ENCODE measurements at places on chromosomes 2 and 18.

DNA sequence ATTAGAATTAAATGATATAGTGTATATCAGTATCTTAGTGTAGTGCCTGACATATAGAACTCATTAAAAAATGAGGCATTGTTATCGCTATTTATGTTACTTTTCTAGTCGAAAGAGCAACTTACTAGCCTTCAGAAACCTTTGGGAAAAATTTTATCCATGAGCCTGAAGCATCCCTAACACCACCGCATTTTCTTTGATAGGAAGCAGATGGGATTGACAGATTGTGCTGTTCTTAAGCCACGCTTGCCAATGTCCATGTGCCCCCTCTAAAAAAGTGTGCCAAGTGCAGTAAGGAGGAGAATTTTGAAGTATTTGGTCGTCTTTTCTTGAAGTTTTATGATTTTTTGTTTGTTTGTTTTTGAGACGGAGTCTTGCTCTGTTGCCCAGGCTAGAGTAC, 29.1 kb downstream of the PPM1B start:
- DNase-seq = no peak

GRCh38 chr2:100936972-100937542, 65.0 kb upstream of the RPL31 start:
- no peak for DNase-seq

DNA sequence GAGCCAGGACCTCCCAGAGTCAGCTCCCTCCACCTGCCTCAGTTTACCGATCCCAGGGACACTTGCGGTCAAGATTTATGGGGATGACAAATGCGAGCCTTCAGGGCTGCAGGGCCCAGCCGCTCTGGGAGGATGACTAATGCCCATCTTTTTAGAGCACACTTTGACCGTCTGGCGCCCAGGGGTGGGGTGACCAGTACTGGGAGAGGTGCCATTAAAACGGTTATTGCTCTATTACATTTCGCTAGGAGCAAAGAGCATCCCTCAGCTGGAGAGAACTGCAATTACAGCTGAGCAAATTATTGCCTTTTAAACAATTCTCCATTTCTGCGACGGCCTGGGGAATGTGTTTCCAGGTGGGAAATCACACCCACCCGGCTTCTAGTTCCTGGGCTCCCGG, 42.6 kb upstream of the HPCAL1 start:
- DNase-seq = no peak

DNA sequence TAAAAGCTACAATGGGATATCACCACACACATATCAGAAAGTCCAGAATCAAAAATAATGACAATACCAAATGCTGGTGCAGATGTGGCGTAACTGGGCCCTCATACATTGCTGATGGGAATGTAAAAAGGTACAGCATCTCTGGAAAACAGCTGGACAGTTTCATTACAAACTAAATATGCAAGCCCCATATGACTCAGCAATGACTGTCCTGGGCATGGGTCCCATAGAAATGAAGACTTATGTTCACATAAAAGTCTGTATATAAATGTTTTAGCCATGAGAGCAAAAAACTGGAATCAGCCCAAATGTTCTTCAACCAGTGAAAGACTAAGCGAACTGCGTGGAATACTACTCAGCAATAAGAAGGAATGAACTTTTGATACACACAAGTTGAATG, 56.7 kb downstream of the ALPK2 start:
- no peak for DNase-seq

DNA sequence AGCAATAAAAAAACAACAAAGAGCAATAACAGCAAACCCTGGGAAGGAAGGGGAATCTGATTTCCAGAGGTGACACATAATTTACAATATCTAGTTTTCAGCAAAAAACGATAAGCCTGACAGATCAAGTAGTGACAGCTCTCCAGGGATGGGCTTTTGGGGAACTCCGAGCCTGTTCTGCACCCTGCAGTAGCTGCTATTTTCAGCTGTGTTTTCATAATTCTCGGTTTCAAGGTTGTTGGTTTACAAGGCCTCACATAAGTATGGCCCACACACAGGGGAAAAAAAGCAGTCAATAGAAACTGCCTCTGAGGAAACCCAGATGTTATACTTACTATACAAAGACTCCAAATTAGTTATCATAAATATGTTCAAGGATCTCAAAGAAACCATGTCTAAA, 67.7 kb upstream of the CTLA4 start:
- no peak for DNase-seq

GRCh38 chr2:137764646-137765045, 199.6 kb upstream of the HNMT start:
- DNase-seq = no peak

DNA sequence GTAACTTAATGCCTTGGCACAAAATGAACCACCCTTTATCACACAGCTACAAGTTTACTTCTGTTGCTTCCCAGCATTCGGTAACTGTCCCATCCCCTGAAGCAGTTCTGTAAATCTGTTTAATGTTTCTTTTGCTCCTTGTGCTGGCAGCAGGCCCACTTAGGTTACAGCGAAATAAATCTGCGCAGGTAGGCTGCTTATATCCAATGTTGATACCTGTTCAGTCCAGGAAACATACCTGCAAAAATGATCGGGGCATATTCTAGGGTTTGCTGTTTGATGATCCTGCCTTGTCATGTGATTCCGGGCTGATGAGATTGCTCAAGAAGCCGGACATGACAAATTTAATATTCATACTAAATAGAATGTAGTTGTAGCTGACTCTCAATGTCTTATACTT, 23.3 kb downstream of the PELI1 start:
- DNase-seq = no peak

GRCh38 chr2:43070676-43071502, 155.5 kb downstream of the ZFP36L2 start:
- no peak for DNase-seq

GRCh38 chr2:238523158-238524110, 96.7 kb downstream of the ASB1 start:
- DNase-seq = peak; percentile 22

DNA sequence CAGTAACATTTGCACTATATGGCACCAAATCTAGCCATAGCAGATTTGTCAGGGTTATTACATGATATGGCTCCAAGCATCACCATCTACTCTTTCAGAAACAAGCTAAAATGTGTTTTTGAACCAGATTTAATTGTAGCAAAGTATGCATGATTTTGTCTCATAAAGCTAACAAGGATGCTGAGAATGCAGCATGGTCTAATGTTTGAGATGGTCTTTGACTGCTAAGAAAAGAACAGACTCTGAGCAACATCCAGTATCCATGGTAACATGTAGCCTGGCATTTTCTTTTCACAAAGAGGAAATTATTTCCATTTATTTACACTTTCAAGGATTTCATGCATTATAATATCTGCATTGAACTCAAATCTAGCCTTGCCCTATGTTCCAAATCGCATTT, 206.5 kb downstream of the PDE1A start:
- no peak for DNase-seq

GRCh38 chr2:176793792-176794191, 418.8 kb upstream of the HNRNPA3 start:
- no peak for DNase-seq

GRCh38 chr18:79902640-79903039, 48.8 kb downstream of the SLC66A2 start:
- DNase-seq = no peak

GRCh38 chr2:20617892-20618467, 32.9 kb downstream of the HS1BP3 start:
- DNase-seq = no peak

- no peak for DNase-seq
Measured at GRCh38 chr2:14722904-14723570, 90.5 kb downstream of the LRATD1 start.

- no peak for DNase-seq
Measured at GRCh38 chr2:185274718-185275484, 463.7 kb upstream of the FSIP2 start.

- no peak for DNase-seq
Measured at GRCh38 chr18:3260995-3261372, 949 bp upstream of the MYL12B start.

- no peak for DNase-seq
Measured at GRCh38 chr2:162061021-162061420, 13.0 kb downstream of the DPP4 start.

GRCh38 chr18:21747764-21748693, 7.4 kb downstream of the MIB1 start:
- DNase-seq = no peak

DNA sequence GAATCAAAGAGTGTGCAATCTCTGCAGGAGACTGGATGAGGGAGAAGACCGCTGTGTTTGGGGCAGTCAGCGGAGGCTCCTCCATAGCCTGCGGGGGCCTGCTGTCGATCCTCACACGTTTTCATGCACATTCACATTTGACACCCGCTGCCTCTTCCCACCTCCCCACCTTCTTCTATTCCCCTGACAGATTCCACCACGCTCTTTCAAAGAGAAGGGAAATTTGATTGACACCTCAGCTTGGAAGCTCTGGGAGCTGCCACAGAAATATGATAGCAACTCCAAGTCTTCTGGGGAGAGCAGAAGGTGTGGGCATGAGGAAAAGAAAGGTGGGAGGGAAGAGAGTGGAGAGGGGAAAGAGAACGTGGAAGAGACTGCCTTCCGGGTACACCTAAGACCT, 87.5 kb downstream of the BOD1L2 start:
- no peak for DNase-seq

DNA sequence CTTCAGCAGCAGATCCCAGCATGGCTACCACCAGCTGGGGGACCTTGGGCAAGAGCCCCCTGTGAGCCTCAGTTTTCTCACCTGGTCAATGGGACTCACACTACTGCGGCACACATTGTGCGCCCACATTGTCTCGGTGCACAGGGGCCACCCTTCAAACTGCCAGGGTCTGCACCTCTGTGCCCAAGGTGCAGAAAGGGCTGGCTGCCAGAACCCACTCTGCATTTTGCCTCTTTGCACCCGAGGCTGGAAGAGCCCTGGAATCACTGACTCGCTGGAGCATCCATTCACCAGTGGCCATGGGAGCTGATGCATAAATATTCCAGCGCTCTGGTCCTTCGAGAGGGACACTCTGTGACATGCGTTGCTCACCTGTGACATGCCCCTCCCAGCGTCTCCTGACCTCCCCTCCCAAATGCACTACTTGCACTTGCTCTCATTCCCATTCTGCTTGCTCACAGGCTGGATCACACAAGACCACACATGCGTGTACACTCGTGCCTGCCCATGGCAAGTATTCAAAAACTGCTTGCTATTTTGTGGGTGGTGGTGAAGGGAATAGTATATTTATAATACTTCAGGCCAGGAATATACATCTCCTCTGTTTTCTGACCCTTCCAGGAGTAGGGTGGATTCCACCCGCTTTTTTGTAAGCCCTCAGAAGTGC, 18.8 kb upstream of the C1QL2 start:
- no peak for DNase-seq

DNA sequence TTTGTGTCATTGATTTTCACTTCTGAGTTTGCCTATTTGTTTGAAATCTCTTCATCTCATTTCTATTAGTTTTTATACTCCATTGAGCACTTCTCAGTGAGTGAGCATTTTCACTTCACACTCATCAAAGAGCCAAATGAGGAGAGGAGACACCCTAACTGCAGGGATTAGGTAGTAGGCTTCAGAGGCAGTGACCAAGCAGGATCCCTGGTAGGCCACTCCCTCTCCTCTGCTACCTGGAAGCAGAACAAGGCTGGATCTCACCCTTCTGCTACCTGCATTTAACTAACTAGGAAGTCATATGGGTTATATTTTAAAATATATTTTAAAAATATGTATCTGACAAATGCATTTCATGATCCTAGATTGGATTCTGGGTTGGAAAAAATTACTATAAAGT, 52.7 kb downstream of the SEMA4F start:
- DNase-seq = no peak

DNA sequence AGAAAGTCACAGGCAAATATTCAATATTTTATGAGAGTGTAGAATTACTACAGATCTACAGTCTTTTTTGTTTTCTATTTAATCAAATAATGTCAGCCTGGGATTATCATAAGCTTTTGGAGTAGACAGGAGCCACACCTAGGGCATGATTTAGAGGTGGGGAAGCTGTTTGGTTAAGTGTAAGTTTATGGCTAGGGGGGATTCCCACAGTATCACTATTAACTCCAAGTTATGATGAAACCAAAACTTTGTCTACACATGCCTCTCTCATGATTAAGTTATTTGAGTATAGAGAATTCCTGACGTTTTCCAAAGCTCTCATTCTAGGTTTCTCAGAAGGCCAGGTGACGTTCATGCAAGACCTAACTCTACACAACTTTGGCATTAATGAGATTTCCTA, 2.1 kb downstream of the SERPINB10 start:
- DNase-seq = no peak

GRCh38 chr2:96156926-96157648, 11.8 kb upstream of the DUSP2 start:
- no peak for DNase-seq

GRCh38 chr2:68946117-68946516, 6.6 kb downstream of the GKN2 start:
- no peak for DNase-seq

DNA sequence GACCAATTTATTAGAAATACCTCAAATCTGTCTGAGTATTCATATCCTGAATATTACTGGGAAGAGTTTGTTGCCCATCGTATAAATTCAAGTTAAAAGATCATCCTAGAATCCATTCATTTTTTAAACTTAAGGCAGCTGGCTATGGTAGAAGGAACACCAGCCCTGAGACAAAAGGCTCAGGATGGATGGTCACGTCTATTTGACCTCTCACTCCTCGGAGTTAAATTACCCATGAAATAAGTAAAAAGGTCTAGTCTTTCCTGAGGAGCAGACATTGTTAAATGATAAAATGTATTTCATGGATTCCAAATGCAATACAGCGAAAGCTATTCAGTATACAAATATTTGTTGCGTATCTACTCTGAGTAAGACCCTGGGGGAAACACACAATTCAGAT, 826.0 kb upstream of the LRATD1 start:
- DNase-seq = no peak

DNA sequence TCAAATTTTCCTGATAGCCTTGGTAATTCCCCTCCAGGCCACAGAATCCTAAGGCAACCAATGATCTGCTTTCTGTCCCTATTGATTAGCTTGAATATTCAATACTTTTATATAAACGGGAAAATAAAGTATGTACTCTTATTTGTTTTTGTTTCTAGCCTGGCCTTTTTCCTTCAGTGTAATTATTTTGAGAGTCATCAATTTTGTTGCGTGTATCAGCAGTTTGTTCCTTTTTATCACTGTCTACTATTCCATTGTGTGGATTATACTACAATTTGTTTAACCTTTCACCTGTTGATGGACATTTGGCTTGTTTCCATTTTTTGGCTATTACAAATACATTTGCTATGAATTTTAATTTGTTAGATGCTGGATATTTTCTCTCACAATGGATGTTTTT, 39.2 kb upstream of the LRRC30 start:
- DNase-seq = no peak

GRCh38 chr2:156189584-156189983, 142.9 kb downstream of the NR4A2 start:
- DNase-seq = no peak

- no peak for DNase-seq
Measured at GRCh38 chr2:127649100-127649611, 3.2 kb downstream of the GPR17 start.

- no peak for DNase-seq
Measured at GRCh38 chr2:174343343-174343622, 8.5 kb downstream of the SP9 start.
